ENCODE measurements at places on chromosomes 4 and X.

DNA sequence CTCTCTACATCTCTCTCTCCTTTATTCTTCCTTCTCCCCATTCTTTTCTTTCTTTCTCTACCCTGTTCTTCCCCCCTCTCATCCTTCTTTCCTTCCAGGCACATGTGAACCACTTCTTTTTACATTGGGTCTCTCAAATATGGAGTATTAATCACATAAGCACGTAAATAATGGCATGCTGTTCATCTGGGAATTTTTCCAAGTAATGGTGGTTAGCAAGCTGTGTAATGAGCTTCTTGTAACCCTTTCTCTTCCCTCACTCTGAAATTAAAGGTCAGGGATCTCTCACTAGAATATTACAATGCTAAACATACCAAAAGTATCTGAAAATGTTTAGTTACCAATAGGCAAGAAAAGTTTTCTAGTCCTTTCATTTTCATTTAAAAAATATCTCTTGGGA, 239.9 kb upstream of the TEX13A start:
- DNase-seq = no peak

DNA sequence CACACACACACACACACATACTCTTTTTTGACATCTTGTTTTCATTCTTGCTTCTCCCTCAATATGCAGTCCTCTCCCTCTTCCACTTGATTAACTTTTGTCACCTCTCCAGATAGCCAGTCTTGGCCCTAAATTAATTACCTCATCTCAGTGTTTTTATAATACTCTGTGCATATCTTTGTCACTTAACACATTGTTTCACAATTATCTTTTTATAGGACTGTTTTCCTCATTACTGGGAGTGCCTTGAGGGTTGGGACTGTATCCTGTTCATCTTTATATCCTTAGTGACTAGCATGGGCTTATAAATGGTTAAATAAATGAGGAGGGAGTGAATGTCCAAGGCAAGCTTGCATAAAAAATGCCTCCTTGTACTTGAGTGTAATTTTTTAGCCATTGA, 33.1 kb downstream of the SYNPO2 start:
- DNase-seq = no peak

GRCh38 chr4:55765070-55765469, 54.5 kb upstream of the EXOC1L start:
- no peak for DNase-seq

- no peak for DNase-seq
Observed at GRCh38 chrX:103586314-103586646, 965 bp downstream of the TCEAL4 start.

DNA sequence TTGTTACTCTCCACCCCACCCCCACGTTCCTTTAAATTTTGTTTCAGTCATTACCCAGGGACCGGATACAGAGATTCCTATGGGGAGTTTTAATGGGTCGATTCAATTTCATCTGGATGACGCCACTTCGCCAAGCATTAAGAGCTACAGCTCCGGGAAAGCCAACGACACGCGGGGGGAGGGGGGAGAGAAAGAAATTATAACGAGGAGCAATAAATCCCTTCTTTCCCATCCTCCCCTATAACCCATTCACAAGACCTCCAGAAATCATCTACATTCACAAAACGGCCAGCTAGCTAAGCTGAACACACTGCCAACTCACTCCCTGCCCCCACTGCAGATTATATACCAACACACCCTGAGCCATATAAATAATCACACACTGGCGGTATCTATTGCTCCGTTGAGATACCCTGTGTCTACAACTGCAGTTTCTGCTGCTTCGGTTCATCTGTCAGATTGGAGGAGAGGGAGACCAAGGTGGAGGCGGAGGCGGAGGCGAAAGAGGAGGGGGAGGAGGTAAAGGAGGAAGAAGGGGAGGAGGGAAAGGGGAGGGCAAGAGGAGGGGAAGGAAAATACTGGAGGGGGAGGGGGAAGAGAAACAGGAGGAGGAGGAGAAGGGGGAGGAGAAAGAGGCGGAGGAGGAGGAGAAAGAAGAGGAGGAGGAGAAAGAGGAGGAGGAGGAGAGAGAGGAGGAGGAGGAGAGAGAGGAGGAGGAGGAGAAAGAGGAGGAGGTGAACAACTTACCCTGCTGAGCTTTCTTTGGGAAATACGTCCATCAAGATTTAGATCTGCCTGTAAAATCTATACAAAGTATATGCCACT, 113.9 kb upstream of the VAMP7 start:
- peak; percentile 86 for DNase-seq

DNA sequence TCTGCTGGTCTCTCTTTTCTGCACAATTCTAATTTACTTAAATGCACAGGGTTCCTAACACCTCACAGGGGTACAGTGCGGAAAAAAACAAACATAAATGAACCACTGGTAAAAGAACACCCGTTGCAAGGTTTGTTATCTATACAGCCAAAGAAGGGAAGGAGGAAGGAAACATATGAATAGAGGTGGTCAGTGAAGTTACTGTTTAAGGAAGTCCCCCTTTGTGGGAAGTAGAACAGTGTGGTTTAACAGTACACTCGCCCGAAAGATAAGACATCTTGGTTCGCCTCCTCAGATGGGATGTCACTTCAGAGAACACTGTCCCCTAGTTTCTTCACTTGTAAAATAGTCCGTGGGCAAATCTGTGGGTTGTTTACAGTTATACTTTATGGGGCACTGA, 57.5 kb downstream of the TEC start:
- no peak for DNase-seq

DNA sequence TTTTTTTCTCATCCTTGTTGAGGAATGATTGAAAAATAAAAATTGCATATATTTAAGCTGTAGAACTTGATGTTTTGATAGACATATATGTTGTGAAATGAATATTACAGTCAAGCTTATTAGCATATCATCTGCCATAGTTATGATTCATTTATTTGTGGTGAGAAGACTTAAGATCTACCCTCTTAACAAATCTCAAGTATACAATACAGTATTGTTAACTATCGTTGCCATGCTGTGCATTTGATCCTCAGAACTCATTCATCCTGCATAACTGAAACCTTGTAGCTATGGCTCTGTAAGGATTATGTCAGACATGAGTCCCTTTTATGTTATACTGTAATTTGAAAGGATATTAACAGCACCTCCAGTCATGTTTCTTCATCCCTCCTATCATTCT, 2045.3 kb downstream of the ARAP2 start:
- no peak for DNase-seq

- DNase-seq = peak; percentile 95
Observed at GRCh38 chrX:65697211-65697641, 29.8 kb downstream of the MSN start.
